ENCODE measurements at places on chromosomes 11 and 22.
A peak's percentile ranks its signal among the peaks of the same experiment; 100 is the strongest.

- no peak for DNase-seq
These were observed 543.4 kb downstream of the BUD13 start for GRCh38 chr11:116229236-116229970.

DNA sequence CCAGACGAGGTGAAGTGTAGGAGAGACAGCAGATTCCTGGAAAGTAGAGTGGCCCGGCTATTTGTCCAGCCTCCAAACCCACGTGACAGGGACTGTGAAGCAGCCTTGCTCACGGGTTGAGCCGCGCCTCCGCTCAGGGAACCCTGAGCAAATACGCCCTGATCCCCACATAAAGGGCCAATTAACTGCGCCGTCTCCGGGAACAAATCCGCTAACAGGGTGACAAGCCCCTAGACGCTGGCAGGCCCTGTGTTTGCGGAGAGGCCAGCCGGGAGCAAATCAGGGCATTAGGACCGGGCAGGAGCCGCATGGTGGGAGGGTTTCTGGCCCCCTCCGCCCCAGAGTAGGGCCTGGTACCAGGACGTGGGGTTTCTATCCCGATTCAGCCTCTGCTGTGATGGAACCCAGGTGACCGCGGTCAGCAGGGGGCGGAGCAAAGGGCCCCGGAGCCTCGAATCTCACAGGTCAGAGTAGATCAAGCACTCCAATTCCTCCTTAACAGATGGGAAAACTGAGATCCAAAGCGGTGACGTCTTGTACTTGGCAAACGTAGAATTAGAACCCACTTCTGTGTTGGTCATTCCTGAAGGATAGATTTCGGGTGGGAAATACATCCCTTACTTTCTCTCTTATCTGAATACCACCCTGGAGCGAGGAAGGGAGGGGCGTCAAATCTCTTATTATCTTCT, 2.0 kb upstream of the ROBO3 start:
- no peak for DNase-seq

GRCh38 chr22:26238596-26238995, 69.3 kb downstream of the SEZ6L start:
- DNase-seq = no peak

DNA sequence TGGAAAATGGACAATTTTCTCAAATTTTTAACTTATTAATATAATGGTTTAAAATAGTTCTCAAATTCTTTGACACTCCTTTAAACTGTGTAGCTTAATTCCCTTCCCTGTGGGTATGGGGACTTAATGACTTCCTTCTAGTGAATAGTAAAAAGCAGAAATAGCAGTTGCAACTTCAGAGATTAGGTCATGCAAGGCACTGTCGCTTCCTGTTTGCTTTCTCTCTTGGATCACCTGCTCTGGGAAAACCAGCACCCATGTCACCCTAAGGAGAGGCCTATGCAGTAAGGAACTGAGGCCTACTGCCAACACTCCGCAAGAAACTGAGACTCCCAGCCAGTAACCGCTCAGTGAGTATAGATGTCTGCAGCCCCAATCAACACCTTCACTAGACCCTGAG, 5.5 kb upstream of the PANX3 start:
- no peak for DNase-seq

- no peak for DNase-seq
These were observed 3.5 kb upstream of the ELMOD1 start for GRCh38 chr11:107587306-107587979.

GRCh38 chr11:9069862-9070470, 21.4 kb downstream of the SCUBE2 start:
- DNase-seq = no peak

GRCh38 chr11:83257761-83258168, 28.4 kb downstream of the CCDC90B start:
- no peak for DNase-seq

- no peak for DNase-seq
These were observed 1.1 kb downstream of the SRSF8 start for GRCh38 chr11:95067841-95068219.

- no peak for DNase-seq
These were observed 151.7 kb downstream of the ADAMTS15 start for GRCh38 chr11:130600139-130600538.

DNA sequence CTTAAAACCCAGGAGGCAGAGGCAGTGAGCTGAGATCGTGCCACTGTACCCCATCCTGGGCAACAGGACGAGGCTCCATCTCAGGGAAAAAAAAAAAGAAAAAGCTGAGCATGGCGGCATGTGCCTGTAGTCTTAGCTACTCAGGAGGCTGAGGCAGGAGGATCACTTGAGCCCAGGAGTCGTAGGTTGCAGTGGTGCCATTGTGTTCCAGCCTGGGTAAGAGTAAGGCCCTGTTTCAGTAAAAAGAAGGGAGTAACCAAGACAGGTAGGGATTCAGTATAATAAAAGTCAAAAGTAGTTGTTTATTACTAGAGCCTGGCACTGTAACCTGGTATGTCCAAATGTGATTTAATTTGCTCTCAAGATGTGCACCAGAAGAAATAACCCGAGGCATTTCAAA, 8.1 kb upstream of the RAB30 start:
- DNase-seq = no peak

DNA sequence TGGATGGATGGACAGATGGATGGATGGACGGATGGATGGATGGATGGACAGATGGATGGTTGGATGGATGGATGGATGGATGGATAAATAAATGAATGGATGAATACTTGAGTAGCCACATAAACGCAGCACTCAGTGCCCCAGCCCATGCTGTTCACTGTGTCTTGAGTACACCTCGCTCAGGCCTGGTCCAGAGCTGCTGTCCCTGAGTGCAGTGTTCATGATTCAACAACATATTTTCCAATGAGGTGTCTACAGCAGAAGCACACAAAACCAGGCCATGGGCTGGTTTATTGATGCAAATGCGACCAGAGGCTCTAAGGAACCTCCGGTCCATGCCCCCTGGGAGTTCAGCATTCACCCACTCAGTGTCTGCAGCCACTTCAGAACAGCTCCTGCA, 584.3 kb downstream of the BRD1 start:
- no peak for DNase-seq

DNA sequence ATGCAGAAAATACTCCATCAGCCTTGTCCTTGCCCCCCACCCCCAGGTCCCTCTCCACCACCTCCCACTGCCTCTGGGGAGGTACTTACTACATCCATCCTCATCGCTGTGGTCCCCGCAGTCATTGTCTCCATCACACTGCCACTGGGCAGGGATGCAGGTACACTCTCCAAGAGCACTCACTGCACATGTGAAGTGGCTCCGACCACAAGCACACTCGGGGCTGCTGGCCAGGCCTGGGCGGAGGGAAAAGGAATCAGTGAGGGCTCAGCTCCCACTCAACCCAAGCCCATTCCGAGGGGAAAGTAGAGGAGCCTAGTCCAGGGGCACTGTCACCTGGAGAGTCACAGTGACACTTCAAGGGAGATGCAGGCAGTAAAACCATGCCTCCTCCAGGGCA, 15.7 kb downstream of the LRP4 start:
- no peak for DNase-seq

- DNase-seq = no peak
These were observed 181.5 kb downstream of the TMEM135 start for GRCh38 chr11:87219266-87219665.

- no peak for DNase-seq
These were observed 680 bp downstream of the IFT46 start for GRCh38 chr11:118565051-118565450.

DNA sequence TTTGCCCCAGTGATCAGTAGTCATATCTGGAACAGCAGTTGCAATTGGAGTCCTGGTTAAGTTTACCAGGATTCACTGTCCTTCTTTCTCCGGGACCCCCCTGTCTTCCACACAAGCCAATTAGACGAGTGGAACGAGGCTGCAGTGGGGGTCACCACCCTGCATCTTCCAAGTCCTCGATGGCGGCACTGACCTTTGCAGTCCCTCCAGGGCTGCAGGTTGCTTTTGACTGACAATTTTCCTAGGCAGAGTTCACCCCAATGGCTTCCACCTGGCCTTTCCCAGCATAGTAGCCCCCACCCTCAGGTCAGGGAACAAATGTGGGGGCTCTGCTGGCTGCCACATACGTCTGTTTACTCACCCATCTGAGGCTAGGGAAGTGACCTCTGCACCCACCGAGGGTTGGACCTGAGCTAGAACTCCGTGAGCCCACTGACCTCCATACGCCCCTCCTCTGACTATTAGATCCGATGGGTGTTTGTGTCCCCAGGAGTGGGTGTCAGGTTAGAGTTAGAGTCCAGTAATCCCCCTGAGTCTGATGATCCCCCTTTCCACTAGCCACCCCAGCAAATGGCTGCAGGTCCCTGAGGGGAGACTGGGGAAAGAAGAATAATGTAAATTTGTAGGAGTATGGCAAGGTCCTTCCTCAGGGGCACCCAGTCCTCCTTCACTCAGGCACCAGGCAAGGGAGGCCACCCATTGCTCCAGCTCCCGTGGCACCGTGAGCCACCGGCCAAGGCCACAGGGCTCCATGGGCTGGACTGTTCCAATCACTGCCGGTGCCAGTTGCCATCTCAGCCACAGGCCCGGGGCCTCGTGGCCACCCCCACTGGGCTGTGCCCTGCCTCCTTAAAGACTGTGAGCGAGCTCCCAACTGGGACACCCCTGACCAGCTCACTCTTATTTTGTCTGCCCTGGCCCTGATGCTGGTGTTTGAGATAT, 5.5 kb downstream of the C11orf21 start:
- DNase-seq = no peak

DNA sequence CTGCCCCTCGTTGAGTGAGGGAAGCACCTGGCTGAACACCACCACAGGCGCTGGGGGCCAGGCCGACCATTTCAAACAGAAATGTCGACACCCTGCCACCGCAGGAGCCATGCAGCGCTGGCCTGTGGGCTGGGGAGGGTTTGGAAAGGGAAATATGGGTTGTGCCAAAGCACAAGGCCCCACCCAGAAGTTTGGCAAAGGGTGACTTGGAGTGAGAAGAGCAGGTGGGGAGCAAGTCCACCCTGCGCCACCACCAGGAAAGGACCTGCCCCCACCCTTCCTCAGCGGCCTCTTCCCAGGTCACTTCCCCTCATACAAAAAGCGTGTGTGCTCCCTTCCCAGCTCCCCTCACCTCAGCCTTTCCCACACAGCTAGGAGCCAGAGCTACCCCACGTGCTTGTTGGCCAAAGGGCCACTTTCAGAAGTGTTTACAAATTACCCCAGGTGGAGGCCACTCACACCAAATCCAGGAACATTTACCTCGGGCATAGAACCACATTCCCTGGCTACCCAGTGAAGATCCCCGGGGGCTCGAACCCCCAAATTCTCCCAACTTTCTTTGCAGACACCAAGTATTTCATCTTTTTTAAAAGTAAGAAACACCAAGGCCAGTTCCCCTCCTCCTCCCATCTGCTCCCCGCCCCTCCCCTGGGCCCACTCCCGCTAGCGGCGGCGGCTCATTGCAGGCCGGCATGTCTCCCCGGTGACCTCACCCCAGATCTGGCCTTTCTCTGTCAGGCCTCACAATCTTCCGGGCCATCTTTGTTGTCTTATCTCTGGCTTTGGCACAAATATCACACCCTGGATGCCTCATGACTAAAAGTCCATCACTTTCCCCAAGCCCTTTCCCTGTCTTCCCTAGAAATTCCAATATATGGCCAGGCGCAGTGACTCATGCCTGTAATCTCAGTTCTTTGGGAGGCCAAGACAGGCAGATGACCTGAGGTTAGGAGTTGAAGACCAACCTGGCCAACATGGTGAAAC, 20.5 kb upstream of the SCGB1A1 start:
- DNase-seq = no peak

- no peak for DNase-seq
These were observed 65.4 kb downstream of the TP53I11 start for GRCh38 chr11:44885065-44885810.

DNA sequence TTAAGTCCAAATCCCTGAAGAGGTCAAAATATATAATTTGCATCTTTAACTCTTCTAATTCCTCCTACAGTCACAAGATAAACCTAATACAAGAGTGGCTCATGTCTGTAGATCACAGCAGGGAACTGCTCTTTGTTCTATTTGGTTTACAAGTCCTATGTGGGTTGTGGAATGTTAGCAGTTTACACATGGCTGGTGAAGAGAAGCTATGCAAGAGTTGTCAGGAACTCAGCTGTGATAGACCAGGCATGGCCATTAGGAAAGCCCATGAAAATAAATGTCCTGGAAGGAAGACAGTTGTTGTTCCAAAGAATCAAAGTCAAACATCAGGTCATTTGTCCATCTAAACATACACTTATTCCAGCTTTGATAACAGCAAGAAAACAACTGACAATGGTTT, 312.4 kb upstream of the PITPNB start:
- no peak for DNase-seq

- no peak for DNase-seq
These were observed 4.4 kb downstream of the TTC38 start for GRCh38 chr22:46272196-46272595.

DNA sequence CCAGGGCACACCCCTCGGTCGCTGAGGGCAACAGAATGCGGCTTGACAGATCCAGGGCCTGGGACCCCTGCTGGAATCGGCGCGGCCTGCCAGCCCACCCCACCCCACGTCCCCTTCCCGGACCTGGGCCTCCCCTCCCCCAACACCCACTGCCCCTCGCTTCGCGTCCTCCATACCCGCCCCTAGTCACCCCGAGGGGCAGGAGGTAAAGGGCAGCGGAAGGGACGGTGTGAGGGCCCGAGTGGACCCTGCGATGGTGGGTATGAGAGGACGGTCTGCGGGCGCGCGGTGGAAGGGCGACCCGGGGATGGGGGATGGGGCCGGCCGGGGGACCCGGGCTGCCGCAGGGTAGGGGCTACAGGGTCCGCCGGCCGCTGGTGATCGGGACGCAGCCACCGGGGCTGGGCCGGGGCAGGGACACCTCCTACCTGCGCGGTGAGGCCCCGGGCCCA, 311 bp downstream of the APBB1 start:
- no peak for DNase-seq

- no peak for DNase-seq
These were observed 6.8 kb downstream of the BID start for GRCh38 chr22:17767233-17768065.

DNA sequence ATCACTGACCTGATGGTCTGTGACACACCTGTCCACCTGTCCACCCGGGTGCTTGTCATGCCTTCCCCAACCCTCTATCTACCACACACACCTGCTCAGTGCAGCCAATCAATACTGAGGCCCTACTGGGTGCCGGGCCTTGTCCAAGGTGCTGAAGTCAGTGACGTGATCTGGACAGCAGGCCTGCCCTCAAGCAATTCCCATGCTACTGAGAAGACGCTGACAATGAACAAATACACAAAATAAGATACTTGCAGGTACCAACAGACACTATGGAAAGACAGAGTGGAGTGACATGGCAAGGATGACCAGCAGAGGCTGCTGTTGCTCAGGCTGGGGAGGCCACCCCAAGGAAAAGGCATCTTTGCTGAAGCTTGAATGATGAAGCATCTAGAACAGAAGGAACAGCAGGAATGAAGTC, 21.2 kb downstream of the PLAAT3 start:
- DNase-seq = peak; percentile 53

Measured in RPMI8226 (cell line).